ENCODE measurements at places on chromosomes 4 and X.
A peak's percentile ranks its signal among the peaks of the same experiment; 100 is the strongest.

DNA sequence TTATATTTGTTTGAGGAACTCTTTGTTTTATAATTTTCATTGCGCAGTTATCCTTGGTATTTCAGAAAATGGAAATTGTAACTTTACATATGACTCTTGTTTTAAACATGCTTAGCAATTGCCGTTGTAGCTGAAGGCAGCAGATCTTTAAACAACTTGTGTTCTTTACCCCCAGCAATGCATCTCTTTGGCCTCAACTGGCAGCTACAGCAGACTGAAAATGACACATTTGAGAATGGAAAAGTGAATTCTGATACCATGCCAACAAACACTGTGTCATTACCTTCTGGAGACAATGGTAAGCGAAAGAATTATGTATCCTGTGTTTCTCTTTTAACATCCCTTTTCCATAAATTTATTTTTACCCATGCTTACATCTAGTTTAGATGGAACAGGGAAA is 263.6 kb downstream of the DCTD start:
- DNase-seq = peak; percentile 80

GRCh38 chr4:71275570-71275969 is 63.2 kb upstream of the SLC4A4 start:
- DNase-seq = no peak

- DNase-seq = no peak
These were observed 72.4 kb downstream of the PRDM5 start for GRCh38 chr4:120850018-120850599.

DNA sequence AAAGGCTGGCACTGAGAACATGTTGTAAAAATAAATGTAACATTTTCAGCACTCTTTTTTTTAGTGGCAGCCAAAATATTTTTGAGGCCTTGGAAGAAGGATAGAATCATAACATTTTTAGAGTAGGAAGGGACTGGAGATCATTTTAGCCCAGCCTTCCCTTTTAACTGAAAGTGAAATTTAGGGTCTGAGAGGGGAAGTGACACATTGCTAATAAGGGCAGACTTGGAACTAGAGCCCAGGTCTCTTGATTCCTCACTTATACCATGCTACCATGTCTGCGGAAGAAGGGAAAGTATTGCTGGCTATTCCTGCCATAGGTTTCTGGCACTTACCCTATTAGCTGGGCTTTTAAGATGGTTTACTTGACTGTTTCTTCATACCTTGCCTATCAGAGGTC is 4.8 kb downstream of the WDR44 start:
- DNase-seq = no peak

- DNase-seq = no peak
These were observed 88.6 kb downstream of the STOX2 start for GRCh38 chr4:183993676-183994075.

Data from skeletal muscle cell (primary cell).